ENCODE measurements at places on chromosomes 4 and X.

GRCh38 chr4:142091085-142091513 lies 454.7 kb downstream of the IL15 start:
- peak overlapping the region; percentile 97 for H3K27ac ChIP-seq
- H3K4me1 ChIP-seq = no peaks in the 10 kb centered on the region
- no peaks in the 10 kb centered on the region for H3K27me3 ChIP-seq
- DNase-seq = no peak

- no peaks in the 10 kb centered on the region for H3K4me1 ChIP-seq
- DNase-seq = no peak
- no peak overlapping the region for H3K27ac ChIP-seq
- H3K27me3 ChIP-seq = no peaks in the 10 kb centered on the region
- no peak overlapping the region for H3K4me3 ChIP-seq
Observed at GRCh38 chr4:188554413-188554812, 415.2 kb downstream of the TRIML1 start.

GRCh38 chr4:165539801-165540200 lies 161.0 kb downstream of the CPE start:
- H3K27ac ChIP-seq = no peak overlapping the region
- peaks cover 2% of the 10 kb centered on the region for H3K27me3 ChIP-seq
- no peaks in the 10 kb centered on the region for H3K4me1 ChIP-seq
- no peak overlapping the region for H3K4me3 ChIP-seq
- DNase-seq = no peak

- H3K36me3 ChIP-seq = no peaks in the 10 kb centered on the region
- no peak overlapping the region for H3K27ac ChIP-seq
- H3K4me1 ChIP-seq = peaks cover 2% of the 10 kb centered on the region
- H3K4me3 ChIP-seq = no peak overlapping the region
- H3K27me3 ChIP-seq = no peaks in the 10 kb centered on the region
Observed at GRCh38 chrX:49884290-49884862, 5.1 kb downstream of the USP27X start.

Measured in aorta (tissue), 5 donors.